H1 (cell line): ENCODE measurements at places on chromosomes 12 and 14.

DNA sequence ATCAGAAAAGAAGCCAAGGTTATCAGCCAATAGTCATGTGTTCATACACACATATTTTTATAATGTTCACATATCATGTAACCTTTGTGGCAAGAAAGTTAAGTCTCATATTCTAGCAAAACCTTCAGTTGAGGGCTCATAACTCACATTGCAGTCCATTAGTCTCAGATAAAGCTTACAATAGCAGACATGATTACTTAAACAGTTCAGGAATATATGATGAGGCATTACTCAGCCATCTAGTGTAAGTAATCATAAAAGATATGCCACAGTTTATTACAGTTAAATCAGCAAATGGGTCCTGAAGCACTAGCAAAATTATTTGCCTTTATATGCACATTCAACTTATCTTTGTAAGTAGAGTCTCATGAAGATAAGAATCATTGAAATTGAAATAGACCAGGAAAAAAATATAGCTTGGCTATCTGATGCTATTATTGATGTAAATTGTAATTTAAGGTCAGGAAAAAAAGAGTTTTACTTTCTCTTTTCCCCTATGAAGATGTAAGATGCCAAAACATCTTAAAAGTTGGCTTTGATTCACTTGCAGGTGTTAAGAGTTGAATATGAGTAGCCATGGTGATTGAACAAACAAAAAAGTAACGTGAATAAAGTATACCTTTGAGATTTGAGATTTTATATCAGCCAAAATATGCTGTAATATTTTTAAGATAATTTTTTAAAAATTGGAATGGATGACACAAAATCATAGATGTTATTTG lies 537.0 kb downstream of the SLC6A15 start:
- DNase-seq: no peak

DNA sequence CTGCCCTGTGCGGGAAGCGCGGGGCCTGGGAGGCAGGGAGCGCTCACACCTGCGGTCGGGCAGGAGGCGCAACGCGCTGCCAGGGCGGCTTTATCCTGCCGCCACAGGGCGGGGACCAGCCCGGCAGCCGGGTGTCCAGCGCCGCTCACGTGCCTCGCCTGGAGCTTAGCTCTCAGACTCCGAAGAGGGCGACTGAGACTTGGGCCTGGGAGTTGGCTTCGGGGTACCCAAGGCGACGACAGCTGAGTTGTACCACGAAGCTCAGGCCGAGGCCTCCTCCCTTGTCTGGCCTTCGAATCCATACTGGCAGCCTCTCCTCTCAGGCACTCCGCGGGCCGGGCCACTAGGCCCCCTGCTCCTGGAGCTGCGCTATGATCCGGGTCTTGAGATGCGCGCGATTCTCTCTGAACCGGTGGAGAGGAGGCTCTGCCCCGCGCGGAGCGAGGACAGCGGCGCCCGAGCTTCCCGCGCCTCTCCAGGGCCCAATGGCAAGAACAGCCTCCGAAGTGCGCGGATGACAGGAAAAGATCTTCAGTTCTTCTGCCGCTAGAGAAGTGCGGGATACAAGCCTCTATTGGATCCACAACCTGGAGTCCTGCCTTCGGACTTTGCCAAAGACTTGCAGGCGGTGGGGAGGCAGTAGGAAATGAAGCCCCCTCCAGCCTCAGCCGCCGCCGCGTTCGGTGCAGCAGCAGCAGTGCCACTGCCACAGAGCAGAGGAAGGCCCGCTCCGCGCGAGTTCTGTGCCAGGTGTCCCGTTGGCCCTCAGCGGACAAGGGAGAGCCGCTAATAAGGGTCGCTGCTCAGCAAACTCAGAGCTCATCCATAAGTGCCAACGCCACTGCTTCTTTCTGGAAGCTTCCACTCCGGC lies 6.8 kb downstream of the SIX1 start:
- no peak for DNase-seq

GRCh38 chr12:91383099-91383498 lies 200.5 kb upstream of the DCN start:
- no peak for DNase-seq

- no peak for DNase-seq
These were observed 111.3 kb upstream of the FKBP4 start for GRCh38 chr12:2683283-2684025.

GRCh38 chr14:76763096-76764041 lies 2.1 kb downstream of the VASH1 start:
- no peak for DNase-seq

GRCh38 chr14:71465316-71465715 lies 466.9 kb upstream of the RGS6 start:
- DNase-seq: no peak

DNA sequence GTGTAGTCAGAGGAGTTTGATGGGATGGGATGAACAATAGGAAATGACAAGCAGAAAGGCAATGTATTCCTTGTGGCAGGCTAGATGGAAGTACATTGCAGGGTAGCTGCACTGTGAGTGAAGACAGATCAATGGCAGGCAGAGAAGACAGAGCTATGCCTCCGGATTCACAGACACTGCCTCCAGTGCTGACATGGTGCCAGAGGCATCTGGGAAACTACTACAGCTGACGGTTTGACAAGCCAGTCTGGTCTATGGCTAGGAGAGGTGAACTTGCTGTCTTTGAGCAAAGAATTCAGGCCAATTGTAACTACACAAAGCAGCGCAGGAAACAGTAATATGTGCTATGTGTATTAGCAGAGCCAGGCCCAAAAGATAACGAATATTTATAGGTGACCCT lies 193.5 kb downstream of the DIO2 start:
- no peak for DNase-seq

DNA sequence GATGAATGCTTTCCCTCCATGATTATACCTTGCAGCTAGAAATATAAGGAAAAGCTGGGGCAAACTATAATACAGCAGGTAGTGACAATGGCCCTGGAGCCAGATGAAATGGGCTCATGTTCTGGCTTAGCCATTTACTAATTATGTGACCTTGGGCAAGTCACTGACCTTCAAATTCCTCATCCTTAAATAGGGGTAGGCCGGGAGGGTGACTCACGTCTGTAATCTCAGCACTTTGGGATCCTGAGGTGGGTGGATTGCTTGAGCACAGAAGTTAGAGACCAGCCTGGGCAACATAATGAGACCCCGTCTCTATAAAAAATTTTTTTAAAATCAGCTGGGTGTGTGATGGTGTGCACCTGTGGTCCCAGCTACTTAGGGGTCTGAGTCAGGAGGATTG lies 155.4 kb downstream of the C12orf75 start:
- DNase-seq: no peak

DNA sequence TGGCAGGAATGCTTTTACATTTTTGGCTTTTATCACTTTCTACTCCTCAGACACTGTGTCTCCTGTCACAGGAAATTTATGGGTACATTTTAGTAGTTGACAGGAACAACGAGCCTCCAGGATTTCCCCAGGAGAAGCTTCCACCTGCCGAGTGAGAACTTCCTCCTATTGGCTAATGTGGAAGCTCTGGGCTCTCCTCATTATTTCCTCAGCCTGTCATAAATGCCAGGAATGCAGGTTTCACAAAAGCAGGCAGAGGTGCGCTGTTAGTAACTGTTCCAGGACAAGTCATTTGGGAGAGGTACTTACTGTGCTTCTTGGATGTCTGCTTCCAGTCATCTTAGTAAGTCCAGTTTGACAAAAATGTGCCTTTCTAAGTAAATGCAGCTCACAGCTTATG lies 19.1 kb upstream of the DCP1B start:
- no peak for DNase-seq
